A172 (cell line): ENCODE measurements at places on chromosomes 6 and 20. TPM values are rescaled to one million over a fixed set of nuclear protein-coding genes. Genes with fewer than 3 reads are reported as not detected.

DNA sequence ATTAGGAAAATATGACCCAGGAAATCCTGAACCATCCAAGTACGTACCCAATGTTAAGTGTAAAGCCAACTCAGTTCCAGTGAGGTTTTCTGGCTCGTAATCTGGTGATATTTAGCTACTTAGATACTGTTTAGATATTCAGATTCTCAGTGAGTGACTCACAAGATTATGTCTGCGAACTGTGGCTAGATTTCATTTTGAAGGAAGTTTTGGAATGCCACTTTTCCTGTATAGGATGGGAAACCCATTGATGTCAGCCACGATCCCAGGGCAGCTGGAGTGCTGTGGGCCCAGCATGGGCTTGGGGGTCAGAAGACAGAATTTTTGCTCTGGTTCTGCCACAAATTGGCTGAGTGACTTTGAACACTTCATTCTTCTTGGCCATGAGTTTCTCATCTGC is 76.3 kb downstream of the TMEM170B start:
- peak; percentile 94 for DNase-seq

- DNase-seq: no peak
Measured at GRCh38 chr6:21189759-21190158, 403.8 kb upstream of the SOX4 start.

- no peak for DNase-seq
Measured at GRCh38 chr6:39812853-39813533, 20.8 kb downstream of the DAAM2 start.

DNA sequence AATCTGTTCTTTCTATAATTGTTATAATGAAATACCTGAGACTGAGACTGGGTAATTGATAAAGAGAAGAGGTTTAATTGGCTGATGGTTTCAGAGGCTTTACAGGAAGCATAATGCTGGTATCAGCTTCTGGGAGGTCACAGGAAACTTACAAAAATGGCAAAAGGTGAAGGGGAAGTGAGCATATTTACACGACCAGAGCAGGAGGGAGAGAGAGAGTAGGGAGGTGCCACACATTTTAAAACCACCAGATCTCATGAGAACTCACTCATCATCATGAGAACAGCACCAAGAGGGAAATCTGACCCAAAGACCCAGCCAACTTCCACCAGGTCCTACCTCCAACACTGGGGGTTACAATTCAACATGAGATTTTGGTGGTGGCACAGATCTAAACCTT is 2.6 kb upstream of the SIRPB1 start:
- no peak for DNase-seq

GRCh38 chr6:134464690-134465411 is 146.9 kb upstream of the SGK1 start:
- DNase-seq: peak; percentile 85

- no peak for DNase-seq
Measured at GRCh38 chr20:10667560-10668167, 6.1 kb downstream of the JAG1 start.

Gene ALDH8A1
- total RNA-seq: 0.69 and 0.77 TPM in 2 replicates

- no peak for DNase-seq
Measured at GRCh38 chr6:24972311-24972958, 36.7 kb upstream of the RIPOR2 start.

DNA sequence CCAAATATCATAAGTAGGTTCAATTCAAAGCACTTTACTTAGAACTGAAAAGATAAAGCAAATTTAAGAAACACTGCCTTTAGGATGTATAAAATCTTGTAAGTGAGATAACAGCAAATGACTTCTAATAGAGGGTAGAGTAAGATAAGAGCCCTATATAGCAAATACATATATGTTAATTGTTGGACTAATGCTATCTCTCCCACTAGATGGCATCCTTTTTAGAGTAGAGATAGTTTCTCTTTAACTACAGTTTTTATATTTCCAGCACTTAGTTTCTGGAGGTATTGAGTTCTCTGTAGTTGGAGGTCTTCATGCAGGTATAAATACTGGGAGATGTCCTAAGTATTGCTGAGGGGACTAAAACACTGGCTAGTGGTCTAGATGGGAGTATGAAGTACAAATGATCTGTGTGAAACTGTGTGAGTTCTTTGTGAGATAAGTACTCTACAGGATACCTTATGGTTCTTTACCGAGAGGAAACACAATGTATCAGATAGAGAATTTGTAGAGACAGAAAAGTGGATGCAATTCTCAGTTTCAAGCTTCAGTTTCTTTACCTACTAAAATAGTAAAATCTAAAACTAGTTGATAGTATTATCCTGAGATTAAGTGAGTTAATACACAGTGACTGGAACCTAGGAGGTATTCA is 399.3 kb downstream of the KHDRBS2 start:
- no peak for DNase-seq

GRCh38 chr20:63940472-63941266 is 15.5 kb downstream of the UCKL1 start:
- no peak for DNase-seq

Gene CST5
- total RNA-seq: not detected in 2 replicates

Gene KCNQ5
- 6.5 and 6.7 TPM in 2 replicates for total RNA-seq

Gene COMMD7
- 76.8 and 85.5 TPM in 2 replicates for total RNA-seq

Gene DLK2
- total RNA-seq: 0.81 and 3.0 TPM in 2 replicates

- no peak for DNase-seq
Measured at GRCh38 chr6:68339488-68340131, 295.5 kb upstream of the ADGRB3 start.

- DNase-seq: peak; percentile 45
Measured at GRCh38 chr6:136607204-136607931, 57.1 kb upstream of the MAP7 start.

DNA sequence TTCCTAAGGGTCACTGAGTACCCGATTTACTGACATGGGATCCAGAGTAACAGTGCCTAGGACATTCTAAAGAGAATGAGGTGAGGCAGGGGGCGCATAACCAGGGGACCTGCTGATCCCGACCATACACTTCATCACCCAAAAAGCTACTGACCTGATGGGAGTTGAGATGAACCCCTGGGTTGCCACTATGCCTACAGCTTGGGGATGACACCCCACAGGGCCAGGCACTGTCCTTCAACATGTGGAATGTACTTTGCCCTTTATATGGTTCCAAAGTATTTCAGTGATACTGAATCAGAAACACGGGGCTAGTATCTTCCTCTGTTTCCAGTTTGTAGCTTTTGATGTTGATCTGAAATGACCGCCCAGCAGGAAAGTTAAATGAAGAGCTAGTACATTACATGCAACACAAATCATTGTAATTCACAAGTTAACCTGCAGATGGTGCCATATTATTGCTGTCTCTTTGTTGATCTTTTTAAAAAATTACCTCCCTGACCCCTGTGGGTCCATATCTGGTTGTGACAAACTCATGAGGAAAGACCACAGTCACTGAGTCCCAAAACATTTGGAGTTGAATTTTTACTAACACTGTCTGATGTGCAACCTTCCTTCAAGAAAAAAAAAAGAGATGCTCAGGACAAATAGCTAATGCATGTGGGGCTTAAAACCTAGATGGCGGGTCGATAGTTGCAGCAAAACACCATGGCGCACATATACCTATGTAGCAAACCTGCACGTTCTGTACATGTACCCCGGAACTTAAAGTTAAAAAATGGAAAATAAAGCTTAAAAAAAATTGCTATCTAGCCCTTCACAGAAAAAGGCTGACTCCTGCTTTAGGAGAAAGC is 42.7 kb upstream of the GCNT2 start:
- DNase-seq: peak; percentile 64

DNA sequence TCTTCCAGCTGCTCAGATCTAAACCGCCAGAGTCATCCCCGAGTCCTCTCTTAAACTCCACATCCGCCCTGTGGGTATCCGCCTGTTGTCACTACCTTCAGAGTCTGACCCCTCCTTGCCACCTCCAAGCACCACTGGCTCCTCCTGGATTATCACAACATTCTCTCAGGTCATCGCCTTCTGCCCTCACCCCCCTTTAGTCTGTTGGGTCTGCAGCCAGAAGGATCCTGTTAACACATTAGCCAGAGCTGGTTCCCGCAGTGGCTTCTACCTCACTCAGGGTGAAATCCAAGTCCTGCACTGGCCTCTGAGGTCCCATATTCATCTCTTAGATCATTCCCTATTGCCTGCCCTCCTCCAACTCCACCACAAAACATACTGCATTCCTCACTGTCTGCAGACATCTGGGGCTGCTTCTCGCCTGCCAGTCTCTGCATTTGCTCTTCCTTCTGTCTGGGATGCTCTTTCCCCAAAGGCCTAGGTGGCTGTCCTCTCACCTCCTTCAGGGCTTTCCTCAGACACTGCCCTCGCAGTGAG is 34.1 kb downstream of the TNXB start:
- peak; percentile 20 for DNase-seq

GRCh38 chr20:13342469-13343242 is 121.6 kb downstream of the ISM1 start:
- no peak for DNase-seq

Gene BMP7
- total RNA-seq: 7.8 and 10.2 TPM in 2 replicates

Gene GABRR1
- total RNA-seq: 0.02 TPM in 1 of 2 replicates, not detected in the other

DNA sequence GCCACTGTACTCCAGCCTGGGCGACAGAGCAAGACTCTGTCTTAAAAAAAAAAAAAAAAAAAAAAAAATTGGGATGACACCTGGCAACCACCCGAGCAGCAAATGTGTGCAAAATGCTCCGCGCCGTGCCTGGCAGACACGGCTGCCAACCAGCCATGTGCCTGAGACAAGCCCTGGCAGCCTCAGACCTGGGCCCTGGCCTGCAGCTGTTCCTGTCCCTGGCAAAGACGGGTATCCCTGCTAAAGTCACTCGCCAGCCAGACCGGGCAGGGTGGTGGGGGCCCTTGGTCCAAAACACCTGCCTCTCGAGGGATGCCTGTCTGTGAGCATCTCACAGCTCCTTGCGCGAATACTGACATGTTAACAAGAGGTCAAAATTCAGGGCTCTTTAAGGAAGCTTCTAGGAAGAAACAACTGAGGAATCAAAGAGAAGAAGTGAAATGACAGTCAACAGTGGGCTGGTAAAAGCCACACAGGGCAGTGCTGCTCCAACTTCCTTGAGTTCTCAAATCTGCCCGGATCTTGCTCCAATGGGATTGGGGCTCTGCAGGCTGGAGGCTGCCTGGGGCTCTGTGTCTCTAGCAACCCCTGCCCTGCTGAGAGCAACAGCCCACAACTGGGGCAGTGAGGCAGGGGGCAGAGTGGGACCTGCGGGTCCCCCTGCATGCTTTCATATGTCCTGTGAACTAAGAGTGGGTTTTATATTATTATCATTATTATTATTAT is 53.4 kb downstream of the SYTL3 start:
- no peak for DNase-seq

Gene EPB41L1
- total RNA-seq: 32.2 and 43.2 TPM in 2 replicates

GRCh38 chr20:52843425-52843824 is 128.7 kb upstream of the TSHZ2 start:
- no peak for DNase-seq
